ENCODE measurements at places on chromosomes 12 and 14.
A peak's percentile ranks its signal among the peaks of the same experiment; 100 is the strongest.

DNA sequence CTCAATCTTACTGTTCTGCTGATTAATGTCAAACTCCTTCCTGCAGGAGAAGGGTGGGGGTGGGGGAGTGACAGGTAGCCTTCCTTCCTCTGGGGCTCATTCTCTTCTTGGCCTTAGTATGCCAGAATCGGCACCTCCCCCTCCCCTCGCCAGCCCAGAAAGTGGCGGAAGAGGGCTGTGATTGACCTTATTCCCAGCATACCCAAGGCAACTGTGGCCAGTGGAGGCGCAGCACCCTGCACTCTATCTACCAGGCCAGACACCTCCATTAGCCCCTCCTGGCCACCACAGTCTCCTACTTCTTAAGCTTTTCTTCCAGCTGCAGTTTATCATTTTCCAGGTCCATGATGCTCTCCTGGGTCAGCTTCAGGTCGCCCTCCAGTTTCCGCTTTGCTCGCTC is 15.5 kb downstream of the MYH6 start:
- DNase-seq = no peak

- DNase-seq = no peak
These were observed 244.0 kb downstream of the BCL11B start for GRCh38 chr14:99028041-99028440.

DNA sequence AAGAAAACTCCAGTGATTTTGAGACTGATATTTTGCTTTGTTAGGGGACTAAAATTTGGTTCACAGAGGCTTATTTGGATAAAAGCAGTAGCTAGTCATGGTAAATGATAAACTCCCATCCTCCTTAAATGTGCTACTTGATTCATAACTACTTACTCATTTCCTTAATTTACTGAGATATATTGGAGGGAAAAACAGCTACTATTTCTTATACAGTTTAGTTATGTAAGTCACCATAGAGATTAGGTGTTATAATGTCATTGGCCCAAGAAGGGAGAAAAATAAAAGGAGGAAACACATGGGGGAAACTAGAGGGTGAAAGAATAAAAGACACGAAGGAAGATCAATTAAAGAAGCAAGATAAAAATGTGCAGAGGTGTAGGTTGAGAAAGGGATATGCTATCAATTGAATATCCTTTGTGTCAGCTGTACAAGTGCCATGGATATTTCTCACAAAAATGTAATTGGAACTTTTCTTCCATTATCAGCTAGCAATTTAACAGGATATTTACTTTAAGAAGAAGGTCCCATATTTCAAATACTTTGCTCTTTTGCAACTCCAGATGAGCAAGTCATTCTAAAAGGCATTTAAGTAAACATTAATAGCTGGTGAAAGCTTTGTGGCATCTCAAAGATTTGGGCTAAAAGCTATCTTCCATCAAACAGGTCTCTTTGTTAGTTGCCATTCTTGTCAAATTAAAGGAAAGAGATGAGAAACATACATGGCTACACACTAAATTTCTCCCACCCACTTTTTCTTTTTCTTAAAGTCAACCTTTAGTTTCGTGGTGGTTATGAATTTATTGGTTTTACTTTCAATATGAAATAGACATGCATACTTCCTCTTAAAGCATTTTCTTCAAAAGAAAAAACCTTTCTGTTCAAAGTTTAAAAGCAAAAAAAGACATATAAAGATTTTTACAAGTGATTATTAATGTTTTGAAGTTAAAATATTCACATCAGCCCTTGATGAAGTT is 439.5 kb downstream of the CCER1 start:
- no peak for DNase-seq

DNA sequence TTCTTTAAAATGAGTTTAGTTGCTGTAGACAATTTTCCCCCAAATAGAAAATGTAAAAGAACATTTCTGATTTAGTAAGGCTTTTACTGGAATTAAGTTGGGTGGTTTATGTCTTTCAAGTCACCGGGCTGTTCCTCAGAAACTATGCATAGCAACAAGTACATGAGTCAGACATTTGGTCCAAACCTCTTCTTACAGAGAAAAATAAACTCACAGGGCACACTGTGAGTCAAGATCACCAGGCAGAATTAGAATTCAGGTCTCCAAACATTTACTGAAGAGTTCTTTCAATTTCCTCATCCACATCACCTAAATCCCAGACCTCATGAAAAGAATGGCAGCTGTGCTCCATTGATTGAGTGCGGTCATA is 476.1 kb upstream of the SOX5 start:
- DNase-seq = no peak

DNA sequence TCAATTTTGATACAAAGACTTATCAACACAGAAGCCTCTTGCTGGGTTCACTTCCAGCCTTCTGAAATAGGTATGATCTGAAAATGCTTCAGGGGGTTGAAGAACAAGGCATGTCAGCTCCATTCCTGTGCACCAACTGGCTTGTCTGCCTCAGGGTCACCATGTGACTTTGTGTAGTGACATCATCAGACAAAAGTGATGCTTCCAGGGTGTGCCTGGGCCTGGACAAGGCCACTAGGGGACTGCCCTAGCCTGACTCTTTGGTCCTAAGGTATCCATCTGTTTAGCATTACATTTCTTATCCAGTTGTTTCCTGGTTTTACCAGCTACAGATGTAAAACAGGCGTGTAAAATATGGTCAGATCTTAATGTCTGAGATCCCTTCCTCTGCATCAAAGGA is 155.6 kb downstream of the CAND1 start:
- DNase-seq = no peak

DNA sequence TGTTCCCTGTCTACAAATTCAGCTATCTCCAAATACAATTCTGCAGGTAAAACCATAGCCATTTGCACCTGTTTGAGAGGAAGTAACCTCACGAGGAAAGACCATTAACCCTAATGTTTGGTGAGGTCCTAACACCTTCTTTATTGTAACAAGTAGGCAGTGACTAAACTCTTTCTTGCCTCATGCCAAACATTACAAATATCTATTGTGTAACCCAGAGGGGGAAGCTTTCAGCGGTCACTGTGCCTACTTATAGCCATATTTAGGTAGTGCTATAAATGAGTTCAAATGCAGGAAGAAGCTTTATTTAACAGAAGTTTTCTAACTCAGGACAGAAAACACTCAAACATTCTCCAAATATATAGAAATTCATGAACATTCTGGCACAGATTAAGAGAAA is 252.7 kb downstream of the LRFN5 start:
- no peak for DNase-seq

DNA sequence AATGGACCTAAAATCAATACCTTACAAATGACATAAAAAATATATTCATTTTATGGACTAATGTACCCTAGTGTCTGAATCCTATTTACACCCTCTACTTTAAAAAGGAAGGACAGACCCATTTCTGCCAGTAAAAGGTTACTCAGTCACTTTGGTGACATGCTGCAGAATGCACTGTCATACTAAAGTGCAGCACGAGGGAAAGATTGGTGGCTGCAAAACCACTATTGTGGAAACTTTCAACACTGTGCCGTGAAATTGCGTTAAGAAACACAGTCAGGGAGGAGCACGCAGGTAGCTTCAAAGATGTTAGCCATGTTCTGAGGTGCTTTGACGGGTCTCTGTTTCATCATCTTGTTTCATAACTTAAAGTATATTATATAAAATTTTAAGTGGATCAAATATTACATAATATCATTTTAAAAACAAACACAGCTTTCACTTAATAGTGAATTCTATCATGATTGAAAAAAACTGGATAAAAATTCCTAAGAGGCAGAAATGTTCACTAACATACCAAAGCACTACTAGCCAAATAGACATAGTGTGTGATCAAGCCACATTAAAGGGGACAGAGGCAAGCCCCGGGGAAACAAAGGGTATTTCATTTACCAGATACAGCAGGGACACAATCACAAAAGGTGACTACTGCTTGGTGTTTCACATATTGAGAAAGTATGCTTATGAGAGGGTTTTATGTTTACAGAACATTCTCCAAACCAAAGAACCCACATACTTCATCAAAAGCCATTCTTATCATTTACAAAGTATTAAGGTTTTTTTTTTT is 330.8 kb upstream of the SOX5 start:
- no peak for DNase-seq

GRCh38 chr12:125593269-125593668 is 528.0 kb downstream of the AACS start:
- no peak for DNase-seq

GRCh38 chr12:2177003-2177402 is 124.2 kb downstream of the CACNA1C start:
- DNase-seq = peak; percentile 66

DNA sequence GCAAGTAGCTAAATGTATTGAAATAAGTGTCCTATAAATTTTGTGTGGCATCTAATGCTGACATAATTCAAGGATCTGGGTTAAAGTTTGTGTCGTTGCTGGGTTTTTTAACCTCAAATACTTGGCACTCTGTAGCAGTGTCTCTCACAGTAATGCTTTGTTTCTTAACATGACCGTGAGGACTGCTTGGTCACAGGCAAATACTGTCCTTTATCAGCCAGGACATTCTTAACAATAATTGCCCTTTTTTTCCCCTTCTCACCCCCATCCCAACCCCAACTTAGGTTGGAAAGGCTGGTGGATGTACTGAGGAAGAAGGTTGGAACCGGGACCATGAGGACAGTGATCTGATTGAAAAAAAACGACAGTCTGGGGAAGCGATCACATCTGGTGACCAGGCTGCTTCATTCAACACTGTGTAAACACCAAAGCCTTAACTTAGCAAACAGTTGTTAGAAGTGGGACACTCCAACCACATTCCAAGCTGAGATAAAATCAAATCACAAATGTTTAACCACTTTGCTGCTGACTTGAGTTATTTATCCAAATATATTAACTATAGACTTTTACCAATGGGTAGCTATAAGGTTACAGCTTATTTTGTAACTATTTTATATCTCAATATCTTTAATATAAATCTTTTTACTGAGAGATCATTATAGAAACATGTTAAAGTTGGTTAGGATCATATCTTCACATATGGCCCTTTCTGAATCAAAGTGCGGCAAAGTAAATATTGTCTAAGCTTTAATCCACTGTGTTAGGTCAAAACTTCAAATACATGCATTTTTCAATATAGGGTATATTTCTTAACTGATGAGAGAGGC is 48.2 kb downstream of the FOXA1 start:
- DNase-seq = peak; percentile 61

GRCh38 chr12:57235017-57235727 is 5.7 kb downstream of the SHMT2 start:
- peak; percentile 43 for DNase-seq
